DMS153 (cell line): ENCODE measurements at places on chromosomes 7 and 10.
A peak's percentile ranks its signal among the peaks of the same experiment; 100 is the strongest.

GRCh38 chr10:113999531-113999930 is 44.1 kb upstream of the ADRB1 start:
- DNase-seq: no peak

DNA sequence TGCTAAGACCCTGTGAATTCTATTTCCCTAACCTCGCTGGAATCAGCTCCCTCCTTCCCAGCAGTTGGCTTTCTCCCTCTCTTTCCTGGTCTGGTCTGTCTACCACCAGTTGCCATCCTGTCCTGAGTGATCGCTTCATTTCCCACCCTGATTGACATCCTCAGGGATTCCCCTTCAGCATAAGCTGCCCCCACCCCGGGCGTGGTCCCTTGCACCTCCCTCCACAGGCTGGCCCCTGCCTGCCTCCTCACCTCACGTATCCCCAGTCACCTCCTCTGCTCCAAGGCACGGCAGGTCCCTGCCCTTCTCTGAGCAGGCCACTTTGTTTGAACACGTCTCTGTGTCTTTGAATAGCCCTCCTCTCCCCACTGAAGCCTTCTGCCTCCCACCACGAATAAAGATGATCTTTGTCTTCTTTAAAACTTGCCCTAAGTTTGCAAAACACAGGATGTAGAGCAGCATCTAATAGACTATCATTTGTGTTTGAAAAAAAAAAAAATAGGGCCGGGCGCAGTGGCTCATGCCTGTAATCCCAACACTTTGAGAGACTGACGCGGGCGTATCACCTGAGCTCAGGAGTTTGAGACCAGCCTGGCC is 233.5 kb downstream of the CUX1 start:
- no peak for DNase-seq

DNA sequence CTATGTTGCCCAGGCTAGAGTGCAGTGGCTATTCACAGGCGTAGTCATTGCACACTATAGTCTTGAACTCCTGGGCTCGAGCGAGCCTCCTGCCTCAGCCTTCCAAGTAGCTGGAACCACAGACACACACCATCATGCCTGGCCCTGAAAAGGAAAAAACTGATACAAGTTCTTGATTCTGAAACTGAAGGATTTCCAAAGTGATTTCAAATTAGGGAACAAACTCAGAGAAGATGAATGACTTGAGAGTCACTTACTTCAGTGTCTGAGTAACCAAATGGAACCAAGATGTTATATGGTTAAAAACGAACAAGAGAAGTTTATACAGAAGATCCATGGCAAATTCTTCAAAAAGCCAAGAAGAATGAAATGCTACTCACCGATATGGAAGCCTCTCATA is 14.4 kb downstream of the CWF19L1 start:
- no peak for DNase-seq

DNA sequence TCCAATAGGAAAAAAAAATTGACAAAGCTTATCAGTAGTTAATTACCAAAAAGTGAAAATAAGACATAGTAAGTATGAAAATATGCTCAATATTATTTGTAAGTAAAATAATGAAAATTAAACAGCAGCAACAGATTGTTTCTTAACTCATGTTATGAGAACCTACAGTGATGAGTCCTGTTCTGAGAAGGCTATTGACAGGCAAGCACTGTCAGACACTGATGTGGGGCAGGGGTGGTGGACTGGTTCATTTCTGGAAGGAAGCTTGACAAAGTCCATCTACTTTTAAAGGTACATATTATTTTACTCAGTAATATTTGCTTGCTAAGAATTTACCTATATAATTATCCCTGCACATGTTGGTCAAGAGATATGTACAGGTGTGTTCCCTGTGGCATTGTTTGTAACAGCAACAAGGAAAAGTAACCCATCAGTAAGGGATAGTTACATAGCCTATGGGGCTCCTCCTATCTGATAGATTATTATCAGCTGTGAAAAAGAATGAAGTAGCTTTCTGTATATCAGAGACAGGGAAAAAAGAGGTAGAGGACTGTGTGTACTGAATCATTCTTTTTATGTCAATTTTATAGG is 161.6 kb downstream of the RTKN2 start:
- no peak for DNase-seq

- DNase-seq: no peak
These were observed at the start of gene HTRA1 for GRCh38 chr10:122461367-122461728. TSS of gene HTRA1 (plus strand) at chr10:122461553. CDS start at chr10:122461653, 100 bp downstream.

- DNase-seq: no peak
These were observed 78.1 kb upstream of the VWDE start for GRCh38 chr7:12481722-12482121.

GRCh38 chr10:132133005-132133404 is 53.7 kb upstream of the DPYSL4 start:
- DNase-seq: no peak

DNA sequence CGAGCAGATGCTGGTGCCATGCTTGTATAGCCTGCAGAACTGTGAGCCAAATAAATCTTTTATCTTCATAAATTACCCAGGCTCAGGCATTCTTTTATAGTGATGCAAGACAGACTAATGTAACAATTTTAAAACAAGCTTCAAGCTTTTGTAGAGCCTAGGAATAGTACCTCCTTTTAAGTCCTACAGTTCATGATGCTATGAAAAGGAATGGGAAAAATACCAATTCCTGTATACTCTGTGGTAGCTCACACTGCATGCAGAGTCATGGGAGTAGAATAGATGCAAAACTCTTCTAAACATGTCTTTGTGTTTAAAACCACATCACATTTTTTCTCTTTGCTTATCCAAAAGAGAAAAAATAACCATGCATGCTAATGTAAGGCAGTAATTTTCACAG is 66.6 kb upstream of the WNT16 start:
- no peak for DNase-seq

DNA sequence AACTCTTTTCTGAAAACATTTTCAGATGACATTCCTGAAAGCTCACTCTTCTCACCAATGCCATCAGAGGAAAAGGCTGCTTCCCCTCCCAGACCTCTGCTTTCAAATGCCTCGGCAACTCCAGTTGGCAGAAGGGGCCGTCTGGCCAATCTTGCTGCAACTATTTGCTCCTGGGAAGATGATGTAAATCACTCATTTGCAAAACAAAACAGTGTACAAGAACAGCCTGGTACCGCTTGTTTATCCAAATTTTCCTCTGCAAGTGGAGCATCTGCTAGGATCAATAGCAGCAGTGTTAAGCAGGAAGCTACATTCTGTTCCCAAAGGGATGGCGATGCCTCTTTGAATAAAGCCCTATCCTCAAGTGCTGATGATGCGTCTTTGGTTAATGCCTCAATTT is 16.5 kb downstream of the ANLN start:
- DNase-seq: peak; percentile 9

DNA sequence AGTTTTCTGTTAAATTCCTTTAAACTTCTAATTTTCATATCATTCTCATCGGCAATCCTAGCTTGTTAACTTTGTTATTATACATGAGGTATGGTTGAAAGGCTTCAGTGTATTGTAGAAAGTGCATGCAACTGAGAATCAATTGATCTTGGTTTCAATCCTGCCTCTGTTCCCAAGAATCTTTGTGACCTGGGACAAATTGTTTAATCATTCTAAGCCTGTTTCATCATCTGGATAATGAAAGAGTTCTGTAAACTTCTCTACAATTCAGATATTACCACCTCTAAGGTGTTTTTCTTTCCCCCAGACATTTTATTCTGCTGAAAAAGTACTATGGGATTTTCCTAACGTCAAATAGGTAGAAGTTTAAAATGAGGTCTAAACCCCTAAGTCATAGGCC is 179.0 kb downstream of the RNLS start:
- DNase-seq: no peak

- no peak for DNase-seq
These were observed 176.4 kb downstream of the ZNF248 start for GRCh38 chr10:37680716-37681616.

DNA sequence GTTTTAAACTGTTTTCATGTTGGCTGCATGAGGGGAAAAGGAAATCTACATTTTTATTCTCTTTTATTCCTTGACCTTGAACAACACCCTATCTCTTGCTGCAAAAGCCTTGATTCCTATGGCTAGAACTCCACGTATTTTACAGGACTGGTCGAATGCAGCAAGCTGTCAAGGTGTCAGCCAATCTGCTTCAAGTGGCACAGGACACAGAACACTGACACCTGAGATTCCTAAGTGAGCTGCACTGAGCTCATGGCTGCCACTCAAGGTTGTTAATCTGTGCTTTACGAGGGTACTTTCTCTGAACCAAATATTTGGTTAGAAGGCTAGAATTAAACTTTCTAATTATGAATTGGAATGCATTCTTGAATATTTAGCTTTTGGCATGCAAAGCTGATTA is 349.7 kb upstream of the COBL start:
- no peak for DNase-seq

DNA sequence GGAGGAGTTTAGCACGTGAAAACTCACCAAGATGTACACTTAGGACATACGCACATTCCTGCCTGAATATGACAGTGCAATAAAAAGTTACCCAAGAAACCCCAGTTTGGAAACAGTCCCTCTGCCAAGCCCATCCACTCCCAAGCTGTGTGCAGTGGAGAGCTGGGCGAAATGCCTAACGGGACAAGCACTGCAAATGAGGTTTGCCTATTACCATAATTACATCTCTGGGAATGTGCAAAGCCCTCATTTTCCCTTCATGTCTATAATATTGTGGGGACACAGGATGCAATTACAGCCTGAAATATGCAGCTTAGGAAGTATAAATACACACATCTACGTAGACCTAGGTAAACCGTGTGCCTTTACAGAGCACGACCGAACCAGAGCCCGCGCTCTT is 117.5 kb downstream of the PLXNA4 start:
- no peak for DNase-seq

DNA sequence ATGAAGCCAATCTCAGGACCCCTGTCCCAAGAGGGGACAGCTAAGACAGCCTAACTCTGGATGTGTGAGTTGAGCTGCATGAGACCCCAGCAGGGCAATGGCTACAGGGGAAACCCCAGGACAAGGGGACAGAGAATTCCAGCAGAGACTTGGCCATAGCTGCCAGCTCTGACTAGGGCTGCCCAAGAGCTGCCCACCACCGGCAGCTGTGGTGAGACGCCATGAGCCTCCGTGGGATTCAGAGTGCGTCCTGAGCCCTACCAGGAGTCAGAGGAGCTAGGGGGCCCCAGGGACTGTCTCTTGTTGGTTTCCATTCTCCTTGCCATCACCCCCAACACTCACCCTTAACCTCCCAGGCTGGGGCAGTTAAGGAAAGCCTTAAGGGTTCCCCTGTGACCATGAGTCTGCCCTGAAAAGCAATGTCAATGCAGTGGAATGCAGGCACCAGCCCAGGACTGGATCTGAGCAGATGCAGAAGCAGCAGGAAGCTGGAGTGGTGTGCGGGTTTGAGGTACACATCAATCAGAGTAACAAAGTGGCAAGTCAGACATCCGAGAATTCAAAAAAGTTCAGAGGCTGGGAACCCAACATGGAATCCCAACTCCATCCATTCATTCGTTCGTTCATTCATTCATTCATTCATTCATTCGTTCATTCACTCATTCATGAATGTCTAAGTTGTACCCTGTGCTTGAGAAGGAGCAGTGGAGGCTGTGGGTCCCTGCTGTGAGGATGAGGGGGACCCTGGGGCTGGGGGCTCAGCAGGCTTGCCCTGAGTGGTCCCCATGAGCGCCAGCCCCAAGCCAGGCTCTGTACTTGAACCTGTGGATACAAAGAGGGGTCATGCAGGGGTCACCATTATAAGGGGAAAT is 52.9 kb downstream of the C10orf120 start:
- DNase-seq: no peak

DNA sequence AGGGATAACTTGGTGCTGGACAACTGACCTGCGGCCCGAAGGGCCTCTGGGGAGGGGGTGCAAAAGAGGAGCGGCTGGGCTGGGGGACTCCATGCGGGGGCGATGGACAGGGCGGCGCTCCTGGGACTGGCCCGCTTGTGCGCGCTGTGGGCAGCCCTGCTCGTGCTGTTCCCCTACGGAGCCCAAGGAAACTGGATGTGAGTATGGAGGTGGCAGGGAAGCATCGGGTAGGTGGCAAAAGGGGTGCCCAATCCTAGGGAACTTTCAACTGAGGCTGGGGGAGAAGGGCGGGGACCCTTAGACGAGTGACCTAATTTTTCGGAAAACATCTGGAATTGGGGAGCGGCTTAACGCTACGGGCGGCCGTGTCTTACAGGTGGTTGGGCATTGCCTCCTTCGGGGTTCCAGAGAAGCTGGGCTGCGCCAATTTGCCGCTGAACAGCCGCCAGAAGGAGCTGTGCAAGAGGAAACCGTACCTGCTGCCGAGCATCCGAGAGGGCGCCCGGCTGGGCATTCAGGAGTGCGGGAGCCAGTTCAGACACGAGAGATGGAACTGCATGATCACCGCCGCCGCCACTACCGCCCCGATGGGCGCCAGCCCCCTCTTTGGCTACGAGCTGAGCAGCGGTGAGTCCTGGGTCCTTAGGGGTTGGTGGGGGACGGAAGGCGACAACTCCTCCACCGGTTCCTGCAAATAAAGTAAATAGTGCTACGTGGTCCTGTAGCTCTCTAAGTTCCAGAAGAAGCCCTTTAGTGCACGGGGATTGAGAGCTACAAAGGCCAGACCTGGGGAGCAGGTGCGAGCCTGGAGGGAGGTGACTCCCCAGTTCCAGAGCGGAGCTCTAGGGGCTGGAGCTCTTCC is 622 bp downstream of the WNT16 start:
- peak; percentile 29 for DNase-seq

DNA sequence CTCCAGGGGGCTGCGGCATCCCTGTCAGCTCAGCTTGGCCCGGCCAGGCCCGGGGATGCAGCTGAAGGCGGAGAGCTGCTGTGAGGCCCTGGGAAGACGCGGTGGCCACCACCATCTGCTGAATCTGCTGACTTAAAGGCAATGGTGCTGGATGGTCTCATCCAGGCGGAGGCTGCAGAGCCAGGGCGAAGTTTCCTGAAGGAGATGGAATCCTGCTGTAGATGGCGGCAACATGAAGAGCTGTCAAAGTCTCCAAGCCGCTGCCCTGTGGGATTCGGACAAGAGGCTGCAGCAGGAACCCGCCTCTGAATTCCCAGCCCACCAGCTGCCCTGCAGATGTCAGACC is 200.1 kb downstream of the PTPRN2 start:
- no peak for DNase-seq

DNA sequence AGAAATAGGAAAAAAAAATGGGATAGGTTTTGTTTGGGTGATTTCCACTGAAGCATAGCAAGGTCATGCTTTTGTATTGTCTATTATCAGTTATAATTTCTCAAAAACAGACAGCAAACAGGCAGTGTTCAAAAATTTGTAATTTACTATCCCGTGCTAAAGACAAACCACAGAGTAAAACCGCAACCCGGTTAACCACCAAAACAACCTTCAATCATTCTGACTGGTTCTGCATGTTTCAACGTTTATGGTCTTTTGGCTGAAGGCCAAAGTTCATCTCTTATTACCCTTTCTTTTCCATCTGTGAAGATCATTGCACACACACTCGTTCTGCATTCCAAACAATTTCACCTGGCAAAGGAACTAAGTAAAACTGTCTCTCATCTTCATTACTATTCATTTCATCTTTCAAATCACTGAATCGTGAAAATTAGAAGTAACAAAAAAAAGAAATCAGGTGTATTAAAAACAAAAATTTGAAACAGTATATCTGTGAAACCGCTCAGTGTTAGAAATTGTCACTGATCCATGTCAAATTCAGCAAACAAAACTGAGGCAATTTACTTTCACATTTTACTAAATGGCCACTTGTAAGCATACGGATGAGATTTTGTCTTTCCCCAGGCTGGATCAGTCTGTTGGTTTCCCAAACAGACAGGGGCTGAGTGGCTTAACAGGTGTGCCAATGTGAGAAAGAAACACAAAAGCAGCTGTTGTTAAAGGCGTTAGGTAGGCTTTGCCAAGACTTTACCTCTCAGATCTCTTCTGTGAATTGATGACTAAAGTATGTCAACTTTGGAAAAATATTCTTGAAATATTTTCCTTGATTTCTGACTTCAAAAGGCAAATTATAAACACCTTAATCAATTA is 539.6 kb downstream of the CNTNAP2 start:
- peak; percentile 93 for DNase-seq
